ENCODE measurements at places on chromosomes 12 and 14.

- DNase-seq = no peak
Observed at GRCh38 chr12:19933924-19934323, 434.4 kb upstream of the PDE3A start.

GRCh38 chr12:108738170-108738569, 6.9 kb upstream of the CORO1C start:
- no peak for DNase-seq

GRCh38 chr12:116590561-116590960, 31.4 kb downstream of the MAP1LC3B2 start:
- DNase-seq = no peak

DNA sequence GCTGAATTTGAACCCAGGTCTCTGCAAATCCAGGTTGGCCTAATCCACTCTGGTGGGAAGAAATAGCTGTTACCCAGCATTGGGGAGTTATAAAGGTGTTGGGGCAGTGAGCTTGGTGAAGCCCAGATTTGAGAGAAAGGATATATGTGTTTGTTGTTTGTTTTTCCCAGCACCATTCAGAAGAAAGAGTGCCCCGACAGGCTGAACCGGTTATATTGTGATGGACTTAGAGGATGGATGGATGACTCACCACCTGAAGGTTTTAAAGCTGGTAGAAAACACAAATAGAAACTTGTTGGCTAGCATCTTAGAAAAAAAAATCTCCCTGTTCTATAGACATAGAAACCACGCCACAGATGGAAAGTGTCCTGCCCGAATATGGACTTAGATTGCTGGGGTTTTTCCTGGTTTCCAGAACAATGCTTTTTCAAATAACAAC, 404.6 kb downstream of the MED13L start:
- no peak for DNase-seq
